ENCODE measurements at places on chromosomes 3 and 15.
A peak's percentile ranks its signal among the peaks of the same experiment; 100 is the strongest.

DNA sequence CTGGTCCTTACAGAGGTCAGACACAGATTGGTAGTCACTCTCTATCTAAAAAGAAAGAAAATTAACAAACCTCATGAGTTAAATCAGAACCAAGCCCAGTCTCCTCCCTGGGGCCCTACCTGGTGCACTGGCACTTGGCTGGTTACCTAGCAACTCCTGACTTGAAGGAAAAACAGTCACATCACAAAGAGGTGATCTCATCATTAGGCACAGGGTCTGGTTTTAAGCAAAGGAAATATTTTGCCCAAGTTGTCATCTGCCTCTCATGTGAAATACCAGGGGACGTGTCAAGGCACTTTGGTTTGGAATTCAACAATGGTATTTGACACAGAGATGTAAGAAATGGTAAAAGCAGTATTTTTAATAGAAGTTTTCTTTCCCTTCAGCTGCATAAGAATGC is 47.7 kb upstream of the FMN1 start:
- peak; percentile 18 for DNase-seq

- no peak for DNase-seq
Observed at GRCh38 chr15:26083896-26084295, 220.8 kb upstream of the ATP10A start.

DNA sequence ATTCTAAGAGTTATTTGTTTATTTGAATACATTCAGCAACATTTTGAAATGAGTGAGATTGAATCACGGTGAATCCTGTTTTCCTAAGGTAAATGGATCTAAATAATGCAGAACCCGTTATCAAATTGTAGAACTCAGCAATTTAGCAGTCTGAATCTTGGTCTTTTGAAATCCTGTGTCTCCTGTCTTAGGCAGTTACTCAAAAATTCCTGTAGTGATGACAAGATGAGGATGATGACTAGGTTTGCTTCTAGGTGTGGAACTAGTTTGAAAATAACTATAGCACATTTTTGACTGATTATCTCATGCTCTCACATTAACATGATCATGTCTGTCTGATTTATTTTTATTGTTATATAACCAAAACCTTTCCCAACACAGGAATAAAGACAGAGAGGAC is 115.0 kb downstream of the RAP2B start:
- no peak for DNase-seq

GRCh38 chr3:62011666-62012065 is 361.7 kb downstream of the FEZF2 start:
- no peak for DNase-seq

DNA sequence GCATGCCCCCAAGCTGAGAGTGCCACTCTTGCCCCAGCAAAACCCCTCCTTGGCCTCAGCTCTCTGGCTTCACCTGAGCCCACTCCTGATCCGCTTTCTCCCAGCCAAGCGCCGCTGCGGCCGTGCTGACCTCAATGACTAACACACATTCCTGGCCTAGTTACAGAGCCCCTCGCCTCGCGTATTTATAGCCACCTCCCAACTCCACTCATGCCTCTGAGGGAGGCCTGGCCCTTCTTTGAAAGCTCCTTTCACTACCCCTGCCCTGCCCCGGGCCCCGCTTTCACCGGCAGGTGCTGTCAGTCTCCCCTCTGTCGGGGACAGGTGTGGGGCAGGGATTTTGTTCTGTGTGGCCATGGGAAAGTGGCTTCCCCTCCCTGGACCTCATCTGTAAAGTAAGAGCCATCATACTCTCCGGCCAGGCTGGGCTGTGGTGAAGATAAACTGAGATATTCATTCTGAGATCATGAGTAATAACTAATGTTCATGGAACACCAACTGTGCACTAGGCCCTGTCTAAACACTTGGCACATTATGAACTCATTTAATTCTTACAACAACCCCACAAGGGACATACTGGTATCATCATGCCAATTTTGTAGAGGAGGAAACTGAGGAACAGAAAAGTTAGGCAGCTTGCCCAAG is 13.2 kb upstream of the ATP2B2 start:
- no peak for DNase-seq

DNA sequence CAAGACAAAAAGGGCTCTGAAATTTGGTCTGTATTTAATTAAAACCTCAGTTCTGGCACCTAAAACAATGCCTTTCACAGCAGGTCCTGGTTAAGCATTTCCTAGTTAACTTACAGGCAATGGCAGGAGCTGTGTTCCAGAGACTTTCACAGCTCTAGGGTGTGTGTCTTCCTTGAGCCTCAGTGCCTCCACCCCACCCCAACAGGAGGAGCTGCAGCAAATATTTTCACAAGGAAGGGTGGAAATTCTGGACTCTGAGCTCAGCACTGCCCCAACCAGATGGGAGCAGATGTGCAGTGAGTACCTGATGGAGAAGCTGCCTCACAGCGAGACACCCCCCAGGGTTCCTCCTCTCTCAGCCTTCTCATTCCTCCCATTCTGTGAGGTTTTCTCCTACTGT is 106.3 kb upstream of the SPATA12 start:
- no peak for DNase-seq

- DNase-seq = no peak
Observed at GRCh38 chr15:42759093-42759492, 22.2 kb upstream of the CDAN1 start.
